ENCODE measurements at places on chromosomes 2 and 18.

DNA sequence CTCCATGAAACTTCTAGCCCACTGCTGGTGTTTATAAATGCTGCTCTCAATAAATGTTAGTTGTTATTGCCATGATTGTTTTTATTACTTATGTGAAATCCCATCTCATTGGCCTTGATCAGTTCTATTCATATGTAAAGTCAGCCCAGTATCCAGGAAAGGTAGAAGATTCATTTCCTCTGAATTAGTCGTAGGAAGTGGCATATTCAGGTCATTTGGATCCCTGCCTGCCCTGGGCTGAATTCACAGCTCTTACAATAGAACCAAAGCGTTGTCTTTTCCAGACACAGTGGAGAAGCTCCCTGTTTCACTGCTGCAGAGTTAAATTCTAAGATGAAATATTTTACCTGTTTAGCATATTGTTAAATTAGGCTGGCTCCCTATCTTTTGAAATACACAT is 70.3 kb downstream of the MAIP1 start:
- DNase-seq = no peak

GRCh38 chr2:11925295-11926066 is 179.0 kb downstream of the LPIN1 start:
- no peak for DNase-seq

- no peak for DNase-seq
Measured at GRCh38 chr2:127768775-127769479, 42.0 kb downstream of the WDR33 start.

DNA sequence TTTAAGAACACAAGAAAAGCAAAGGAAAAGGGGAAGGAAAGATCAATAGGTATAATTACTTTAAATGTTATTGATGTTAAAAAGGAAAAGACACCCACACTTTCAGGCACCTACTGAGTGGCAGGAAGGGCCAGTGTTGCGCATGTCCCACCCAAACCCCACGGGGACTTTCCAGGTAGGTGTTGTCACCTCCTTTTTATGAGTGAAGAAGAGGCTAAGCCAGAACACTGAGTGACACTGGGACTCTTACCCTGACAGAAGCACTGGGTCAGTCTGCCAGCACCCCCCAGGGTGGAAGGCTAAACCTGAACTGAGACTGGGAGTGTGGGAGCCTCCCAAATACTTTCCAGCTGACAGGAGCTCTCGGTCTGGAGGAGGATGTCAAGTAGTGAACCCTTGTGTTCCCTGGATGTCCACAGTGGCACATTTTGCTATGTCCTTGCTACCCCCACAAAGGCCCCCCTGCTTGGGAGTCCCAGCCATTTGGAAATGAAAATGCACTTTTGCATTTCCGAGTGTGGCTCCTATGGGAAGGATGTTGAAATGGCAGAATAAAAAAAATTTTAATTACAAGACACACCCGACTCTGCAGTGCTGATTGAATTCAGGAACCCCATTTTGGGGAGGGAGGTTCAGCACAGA is 90.9 kb upstream of the SMAD2 start:
- DNase-seq = no peak

DNA sequence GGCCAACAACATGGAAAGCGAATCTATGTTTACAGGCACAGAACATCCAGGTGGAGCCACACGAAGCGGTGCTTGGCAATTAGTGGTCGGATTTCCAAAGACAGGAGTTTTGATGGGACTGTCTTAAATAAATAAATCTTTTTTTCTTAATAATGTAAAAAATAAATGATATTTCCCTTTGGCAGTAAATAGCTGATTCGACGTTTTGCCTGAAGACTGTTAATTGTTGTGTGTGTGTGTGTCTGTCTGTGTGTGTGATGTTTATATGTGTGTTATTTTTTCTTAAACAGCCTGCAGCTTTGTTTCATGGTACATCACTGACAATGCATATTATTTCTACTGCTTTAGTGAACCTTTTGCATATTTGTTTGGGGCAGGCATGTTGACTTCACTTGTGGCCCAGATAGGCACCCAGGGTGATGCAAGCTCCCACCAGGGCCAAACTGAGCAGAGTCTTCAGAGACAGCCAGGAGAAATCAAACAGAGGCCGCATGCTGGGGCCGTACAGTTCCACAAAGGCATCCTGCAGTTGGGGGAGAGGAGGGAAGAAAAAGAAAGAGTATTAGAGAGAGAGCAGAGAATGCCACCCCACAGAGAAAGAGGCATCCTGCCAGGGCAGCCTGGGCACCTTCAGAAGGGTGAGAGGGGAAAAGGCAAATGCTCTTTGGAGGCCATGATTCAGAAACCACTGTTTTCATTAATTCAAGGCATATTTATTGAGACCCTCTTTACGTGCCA is 191.2 kb downstream of the BCL2 start:
- DNase-seq = no peak

DNA sequence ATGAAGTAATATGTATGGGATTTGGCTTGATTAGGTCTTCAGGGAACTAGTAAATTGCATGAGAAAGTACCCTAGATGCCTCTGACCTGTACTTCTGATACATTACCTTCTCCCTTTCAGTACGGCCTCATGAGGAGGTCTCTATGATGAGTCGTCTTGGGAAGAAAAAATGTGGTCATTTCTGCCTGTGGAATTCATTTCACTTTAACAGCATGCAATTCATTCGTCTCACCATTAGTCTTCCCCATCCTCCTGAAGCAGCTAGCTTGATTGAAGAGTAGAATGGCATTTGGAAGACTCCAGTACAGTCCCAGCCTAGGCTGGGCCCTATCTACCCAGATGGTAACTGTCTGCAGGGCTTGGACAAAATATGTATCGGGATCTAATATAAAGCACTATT is 52.2 kb downstream of the TMX3 start:
- DNase-seq = no peak

DNA sequence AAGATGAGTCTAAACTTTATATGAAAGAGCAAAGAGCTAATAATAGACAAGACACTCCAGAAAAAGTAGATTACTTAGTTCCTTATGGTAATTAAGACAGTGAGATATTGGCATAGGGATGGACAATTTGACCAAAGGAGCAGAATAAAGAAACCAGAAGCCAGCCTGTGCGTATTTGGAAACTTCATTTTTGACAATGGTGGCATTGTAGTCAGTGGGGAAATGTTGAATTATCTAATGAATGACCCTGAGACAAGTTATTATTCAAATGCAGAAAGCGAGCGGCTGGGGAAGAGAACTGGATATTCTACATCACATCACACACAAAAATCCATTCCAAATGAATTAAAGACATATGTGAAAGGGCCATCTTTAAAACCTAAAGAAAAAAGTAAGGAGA is 144.3 kb downstream of the DTNB start:
- no peak for DNase-seq

GRCh38 chr2:42438685-42439084 is 55.1 kb downstream of the KCNG3 start:
- no peak for DNase-seq
